ENCODE measurements at places on chromosomes 6 and 20.

GRCh38 chr6:123811378-123811777, 7.7 kb downstream of the NKAIN2 start:
- no peak for DNase-seq

GRCh38 chr20:4108495-4109306, 93.3 kb upstream of the RNF24 start:
- peak; percentile 63 for DNase-seq

DNA sequence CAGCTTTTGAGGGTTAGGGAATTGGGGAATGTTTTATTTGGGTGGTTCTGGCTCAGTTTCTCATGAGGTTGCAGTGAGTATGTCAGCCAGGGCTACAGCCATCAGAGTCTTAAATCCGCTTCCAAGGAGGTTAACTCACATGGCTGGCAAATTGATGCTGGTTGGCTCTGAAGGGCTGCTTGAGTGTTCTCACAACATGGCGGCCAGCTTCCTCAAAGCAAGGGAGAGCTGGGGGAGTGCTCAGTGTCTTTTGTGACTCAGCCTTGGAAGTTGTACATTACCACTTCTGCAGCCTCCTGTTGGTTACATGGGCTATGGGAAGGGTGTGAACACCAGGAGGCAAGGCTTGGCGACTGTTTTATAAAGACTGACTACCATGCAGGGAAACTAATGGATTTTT, 17.8 kb upstream of the PPP1R3G start:
- no peak for DNase-seq

DNA sequence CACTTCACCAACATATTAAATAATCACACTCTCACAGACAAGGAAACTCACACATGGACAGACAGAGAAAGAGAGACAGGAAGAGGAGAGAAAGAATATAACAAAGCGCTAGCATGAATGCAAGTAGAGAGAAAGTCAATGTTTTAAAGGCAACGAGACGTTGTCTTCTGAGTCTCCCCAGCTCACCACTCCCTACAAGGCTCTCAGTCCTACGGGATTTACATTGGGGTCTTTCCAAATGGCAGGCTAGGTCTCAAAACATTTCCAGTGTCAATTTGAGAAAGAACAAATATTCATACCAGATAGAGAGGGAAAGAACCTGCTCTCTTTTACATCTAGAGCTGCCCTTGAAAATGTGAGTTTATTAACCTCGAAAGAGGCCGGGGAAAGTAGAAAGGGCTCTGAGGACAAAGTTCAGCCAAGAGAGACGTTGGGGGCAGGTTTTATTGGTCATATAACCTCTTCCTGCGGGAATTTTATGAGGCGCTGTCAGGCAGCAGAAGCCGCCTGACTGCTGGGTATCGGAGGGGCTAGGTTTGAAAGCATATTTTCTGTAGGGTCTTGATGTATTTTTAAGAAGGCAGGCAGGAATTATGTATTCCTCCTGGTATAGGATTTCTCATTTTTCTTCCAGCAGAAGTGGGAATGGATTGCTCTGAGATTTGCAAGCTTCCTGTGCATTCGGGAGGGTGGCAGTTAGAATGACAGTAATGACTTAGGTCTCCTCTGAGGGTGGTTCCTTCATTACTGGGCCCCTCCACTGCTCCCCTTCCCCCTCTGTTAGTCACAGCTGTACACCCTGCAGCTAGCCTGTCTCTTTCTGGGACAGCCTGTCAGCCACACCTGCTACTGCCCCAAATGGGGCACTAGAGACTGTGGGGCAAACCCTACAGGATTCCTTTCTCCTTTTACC, 34.4 kb upstream of the KIF16B start:
- DNase-seq = no peak

- no peak for DNase-seq
These were observed 6.9 kb downstream of the GRM4 start for GRCh38 chr6:34138914-34139510.

DNA sequence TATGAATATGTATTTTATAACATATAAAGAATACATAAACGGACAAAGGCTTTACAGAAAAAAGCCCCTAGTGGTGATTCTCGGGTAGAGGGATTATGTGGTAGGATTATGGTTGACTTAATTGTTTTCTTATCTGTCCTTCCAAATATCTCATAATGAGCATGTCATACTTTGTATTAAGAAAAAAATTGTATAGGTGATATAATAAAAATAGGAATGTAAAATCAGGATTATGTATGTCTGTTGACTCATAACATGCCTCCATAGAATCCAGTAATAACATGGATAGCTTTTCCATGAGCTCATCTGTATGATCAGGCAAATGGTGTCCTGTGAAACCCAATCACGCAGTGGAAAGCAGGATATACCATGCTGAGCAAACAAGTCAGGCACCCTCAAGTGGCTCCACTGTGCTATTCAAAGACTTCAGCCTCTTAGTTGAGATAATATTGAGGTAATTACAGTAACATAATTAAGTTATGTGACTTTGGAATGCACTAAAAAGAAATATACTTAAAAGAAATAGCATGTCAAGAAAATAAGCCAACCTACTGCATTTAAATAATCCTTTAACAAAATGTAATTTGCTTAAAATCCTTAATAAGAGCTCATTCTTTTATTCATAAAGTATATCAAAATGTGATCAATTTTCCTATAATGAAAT, 39.6 kb upstream of the PRELID3B start:
- DNase-seq = peak; percentile 9

DNA sequence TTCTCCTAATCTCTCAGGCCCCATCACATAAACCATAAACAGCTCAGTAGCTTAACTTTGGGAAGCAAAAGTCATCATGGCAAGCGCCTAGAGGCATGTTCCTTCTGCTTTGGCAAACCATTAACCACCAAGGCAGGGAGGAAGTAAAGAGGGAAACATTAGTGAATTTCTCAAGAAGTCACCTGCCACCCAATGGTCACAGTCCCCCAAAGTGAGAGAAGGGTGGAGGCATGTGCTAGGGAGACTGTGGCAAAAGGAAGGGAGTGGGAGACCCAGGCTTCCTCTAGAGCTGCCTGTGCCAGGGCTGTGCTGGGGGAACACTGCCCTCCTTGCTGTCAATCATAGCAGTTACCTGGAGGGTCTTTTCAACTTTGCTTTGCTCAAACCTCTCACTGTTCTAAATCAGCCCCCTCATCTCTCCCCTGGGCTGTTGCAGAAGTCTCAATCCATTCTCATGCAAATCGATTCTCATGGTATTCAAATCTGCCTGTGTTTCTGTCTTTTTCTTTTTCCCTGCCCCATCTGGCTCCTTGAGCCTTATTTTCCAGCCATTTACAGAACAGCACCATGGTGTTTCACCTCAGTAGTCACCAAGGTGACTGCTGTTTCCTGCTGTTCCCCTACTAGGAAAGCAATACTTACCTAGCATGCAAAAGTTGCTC, 1.8 kb upstream of the RNF24 start:
- DNase-seq = no peak

DNA sequence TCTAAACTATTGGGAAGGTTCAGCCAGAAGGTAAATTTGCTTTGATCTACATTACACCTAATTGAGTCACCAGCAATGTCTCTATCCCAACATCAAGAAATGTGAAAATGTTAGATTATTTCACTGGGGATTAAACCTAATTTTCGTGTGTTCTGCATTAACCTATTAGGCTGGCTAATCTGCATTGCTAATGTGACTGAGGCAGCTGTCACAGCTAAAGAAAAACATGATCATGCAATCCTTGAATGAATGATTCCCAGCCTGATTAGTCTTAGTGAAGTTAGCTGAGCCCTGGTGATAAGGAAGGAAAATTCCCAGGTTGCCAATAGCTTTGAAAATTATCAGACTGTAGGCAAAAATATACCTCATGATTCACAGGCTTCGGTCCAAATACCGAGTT, 135.3 kb downstream of the LINC00237 start:
- no peak for DNase-seq

Measured in CD4-positive, alpha-beta T cell treated with Interleukin-15 for 4 hours (primary cell).